Foreskin fibroblast (primary cell): ENCODE measurements at places on chromosomes 6 and 20.

GRCh38 chr20:15756002-15756753 is 817.1 kb downstream of the KIF16B start:
- no peak for DNase-seq

GRCh38 chr20:58136149-58136484 is 92.3 kb downstream of the ANKRD60 start:
- DNase-seq: no peak

GRCh38 chr6:158047127-158047518 is 65.5 kb downstream of the SYNJ2 start:
- peak; percentile 64 for DNase-seq

- DNase-seq: peak; percentile 56
Measured at GRCh38 chr6:116159782-116160524, 34.0 kb upstream of the COL10A1 start.

DNA sequence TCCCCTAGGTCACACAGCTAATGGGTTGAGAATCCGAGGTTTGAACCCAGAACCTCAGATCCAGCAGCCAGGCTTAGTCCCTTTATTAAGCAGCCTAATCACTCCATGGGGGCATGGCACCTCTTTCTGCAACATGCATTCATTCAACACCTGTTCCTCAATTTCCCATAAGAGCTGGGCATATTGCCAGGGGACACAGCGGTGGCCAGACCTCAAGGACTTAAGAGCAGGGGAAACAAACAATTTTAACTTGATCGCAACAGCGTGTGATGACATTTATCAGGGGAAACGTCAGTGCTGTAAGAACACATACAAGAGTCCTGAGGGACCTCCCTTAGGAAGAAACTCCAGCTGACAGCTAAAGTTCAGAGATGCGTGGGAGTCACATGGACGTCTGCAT is 267.4 kb upstream of the CDH4 start:
- no peak for DNase-seq

DNA sequence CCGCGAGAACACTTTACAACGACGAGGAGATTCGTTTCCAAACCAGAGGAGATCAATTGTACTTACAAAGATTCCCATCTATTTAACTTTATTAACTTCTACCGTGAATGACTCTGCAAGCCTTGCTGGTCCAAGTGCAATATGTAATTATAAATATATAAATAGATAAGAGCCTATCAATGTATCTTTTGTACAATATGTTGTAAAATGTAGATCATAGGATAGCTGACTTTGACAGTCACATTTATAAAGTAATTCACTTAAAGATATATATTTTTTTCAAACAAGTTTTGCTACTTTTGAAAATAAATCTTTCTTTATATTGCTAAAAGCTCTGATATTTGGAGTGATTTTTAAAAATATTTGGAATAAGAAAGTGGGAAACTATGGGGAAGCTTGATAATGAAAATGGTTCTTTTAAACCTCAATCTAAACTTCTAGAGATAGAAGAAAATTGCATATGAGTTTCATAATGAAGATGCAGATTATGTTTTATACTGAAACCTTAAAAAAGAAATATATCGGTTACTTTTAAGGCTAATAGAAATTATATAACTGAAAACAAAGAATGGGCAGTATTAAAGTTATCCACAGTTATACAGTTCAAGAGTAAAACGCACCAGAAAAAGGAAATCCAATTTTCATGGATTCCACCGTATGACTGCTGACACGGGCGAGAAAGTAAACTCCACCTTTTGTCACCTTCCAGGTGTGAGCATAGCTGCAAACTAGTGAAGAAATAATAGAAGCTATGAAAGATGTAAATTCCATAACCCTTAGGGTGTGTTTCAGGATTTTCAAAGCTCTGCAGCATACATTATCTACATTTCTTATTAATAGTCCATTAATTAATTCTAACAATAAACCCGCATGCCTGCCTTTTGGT is 3.3 kb downstream of the TCF21 start:
- DNase-seq: no peak

GRCh38 chr6:95767897-95768463 is 190.6 kb downstream of the MANEA start:
- no peak for DNase-seq

- DNase-seq: no peak
Measured at GRCh38 chr6:52045481-52045880, 41.9 kb downstream of the PKHD1 start.
